ENCODE measurements at places on chromosomes 3 and 15.

GRCh38 chr15:42611532-42611931 lies 36.1 kb downstream of the STARD9 start:
- no peak for DNase-seq
- peaks cover 13% of the 10 kb centered on the region for H3K4me1 ChIP-seq
- H3K27me3 ChIP-seq: no peaks in the 10 kb centered on the region
- no peak overlapping the region for H3K27ac ChIP-seq

DNA sequence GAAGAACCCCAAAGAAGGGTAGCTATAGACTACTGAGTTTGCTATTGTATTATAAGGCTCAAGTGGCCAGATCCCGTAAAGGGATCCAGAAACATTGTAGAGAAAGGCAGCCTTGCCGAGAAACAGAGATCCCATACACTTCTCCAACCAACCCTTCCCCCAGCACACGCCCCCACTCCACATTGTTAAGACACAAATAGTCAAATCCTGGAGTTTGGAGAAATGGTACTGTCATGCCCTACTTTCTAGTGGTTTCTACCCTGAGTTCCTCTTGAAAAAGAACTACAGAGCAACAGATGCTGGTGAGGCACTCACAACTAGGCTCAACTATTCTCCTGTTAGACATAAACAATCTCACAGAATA lies 33.2 kb downstream of the B4GALT4 start:
- H3K36me3 ChIP-seq: peaks cover 35% of the 10 kb centered on the region
- H3K4me3 ChIP-seq: no peak overlapping the region
- DNase-seq: no peak
- H3K27me3 ChIP-seq: no peaks in the 10 kb centered on the region
- no peaks in the 10 kb centered on the region for H3K4me1 ChIP-seq
- H3K27ac ChIP-seq: no peak overlapping the region

DNA sequence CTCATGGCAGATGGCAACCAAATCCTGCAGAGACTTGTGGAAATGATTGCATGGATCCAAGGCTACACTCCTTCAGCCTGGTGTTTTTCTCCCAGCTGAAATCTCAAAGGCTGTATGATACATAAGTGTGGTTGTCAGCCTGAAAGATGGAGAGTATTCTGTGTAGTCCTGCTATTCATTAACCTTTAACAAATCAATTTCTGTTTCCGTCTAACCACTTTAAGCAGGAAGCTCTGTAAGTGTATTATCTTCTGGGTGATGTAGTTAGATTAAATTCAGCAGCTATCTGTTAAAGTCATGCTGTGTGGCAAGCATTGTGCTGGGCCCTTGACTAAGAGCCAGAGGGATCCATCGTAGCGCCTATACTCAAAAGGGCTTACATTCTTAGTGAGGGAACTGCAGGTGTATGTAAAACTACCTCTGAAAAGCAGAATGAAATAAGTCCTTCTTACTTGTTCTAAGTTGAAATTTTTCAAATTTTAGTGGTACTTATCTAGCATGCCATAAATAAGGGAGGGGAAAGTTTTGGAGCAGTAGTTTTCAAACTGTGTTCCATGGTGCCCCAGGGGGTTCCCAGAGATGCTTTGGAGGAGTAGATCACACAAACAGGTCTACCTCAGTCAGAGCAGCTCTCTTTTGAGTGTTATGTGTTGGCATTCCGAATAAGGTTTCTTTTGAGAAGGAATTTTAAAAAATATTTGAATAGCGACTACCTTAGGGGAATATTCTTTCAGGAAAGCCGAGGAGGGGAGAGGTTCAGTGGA lies 28.9 kb downstream of the HACD3 start:
- no peak for DNase-seq
- no peaks in the 10 kb centered on the region for H3K4me1 ChIP-seq
- peaks cover 47% of the 10 kb centered on the region for H3K36me3 ChIP-seq
- no peak overlapping the region for H3K27ac ChIP-seq
- no peaks in the 10 kb centered on the region for H3K27me3 ChIP-seq
- H3K4me3 ChIP-seq: no peak overlapping the region

- DNase-seq: no peak
- H3K27ac ChIP-seq: no peak overlapping the region
- no peaks in the 10 kb centered on the region for H3K27me3 ChIP-seq
- H3K4me1 ChIP-seq: peaks cover 1% of the 10 kb centered on the region
- no peak overlapping the region for H3K4me3 ChIP-seq
These were observed 87.3 kb downstream of the PGPEP1L start for GRCh38 chr15:98920091-98920880.

DNA sequence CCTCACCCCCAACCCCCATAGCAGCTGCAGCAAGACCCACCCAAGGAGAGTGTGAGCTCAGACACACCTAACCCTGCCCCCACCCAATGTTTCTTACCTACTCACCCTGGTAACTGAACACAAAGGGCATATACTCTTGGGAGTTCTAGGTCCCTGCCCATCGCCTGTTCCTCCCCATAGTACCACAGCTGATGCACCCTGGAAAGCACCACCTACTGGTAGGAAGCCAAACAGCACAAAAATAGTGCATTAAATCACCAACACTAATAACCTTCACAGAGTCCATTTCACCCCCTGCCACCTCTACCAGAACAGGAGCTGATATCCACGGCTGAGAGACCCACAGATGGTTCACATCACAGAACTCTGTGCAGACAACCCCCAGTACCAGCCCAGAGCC lies 245.2 kb downstream of the EFHB start:
- no peaks in the 10 kb centered on the region for H3K27me3 ChIP-seq
- H3K4me3 ChIP-seq: no peak overlapping the region
- peaks cover 14% of the 10 kb centered on the region for H3K36me3 ChIP-seq
- DNase-seq: no peak
- H3K27ac ChIP-seq: no peak overlapping the region

DNA sequence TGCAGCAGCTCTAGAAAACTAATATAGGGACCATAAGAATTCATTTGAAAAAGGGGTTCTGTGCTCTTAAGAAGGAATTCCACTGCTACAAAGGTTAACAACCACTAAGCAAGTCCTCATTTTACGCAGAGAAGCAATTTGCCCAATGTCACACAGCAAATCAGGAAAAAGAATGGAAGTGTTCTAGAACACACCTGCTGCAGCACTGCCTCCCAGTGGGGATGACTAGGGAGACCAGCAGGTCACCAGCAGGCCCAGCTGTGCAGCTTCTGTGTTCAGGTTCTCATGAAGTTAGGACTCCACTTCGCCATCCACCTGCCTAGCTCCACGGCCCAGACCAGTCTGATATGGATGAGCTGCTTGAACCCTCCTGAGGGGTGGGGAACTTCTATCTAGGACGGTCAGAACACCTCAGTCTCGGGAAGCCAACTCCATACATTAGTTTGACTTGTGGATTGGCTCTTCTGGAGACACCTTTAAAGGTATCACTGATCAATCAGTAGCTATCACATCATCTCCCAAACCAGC lies 18.6 kb downstream of the POMGNT2 start:
- H3K27me3 ChIP-seq: peaks cover 2% of the 10 kb centered on the region
- DNase-seq: no peak
- H3K36me3 ChIP-seq: peaks cover 17% of the 10 kb centered on the region

DNA sequence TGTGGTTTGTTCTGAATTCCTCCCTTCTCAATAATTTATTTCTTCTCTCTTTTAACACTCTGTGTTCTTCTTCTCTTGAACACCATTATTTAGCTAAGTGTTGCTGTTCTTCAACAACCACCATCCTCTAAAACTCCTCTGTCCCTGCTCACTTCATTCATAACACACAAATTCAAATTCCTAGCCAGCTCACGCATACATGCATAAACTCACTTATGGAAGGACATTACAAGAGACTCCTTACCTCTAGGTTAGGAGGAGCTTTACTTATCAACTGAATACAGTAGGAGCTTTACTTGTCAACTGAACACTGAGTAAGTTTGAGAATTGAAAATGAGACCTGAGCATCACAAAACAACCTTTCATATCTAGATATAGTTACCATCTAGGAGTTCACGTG lies 23.6 kb downstream of the MME start:
- peaks cover 1% of the 10 kb centered on the region for H3K27me3 ChIP-seq
- no peaks in the 10 kb centered on the region for H3K36me3 ChIP-seq
- no peak for DNase-seq
- no peak overlapping the region for H3K4me3 ChIP-seq
- no peak overlapping the region for H3K27ac ChIP-seq

DNA sequence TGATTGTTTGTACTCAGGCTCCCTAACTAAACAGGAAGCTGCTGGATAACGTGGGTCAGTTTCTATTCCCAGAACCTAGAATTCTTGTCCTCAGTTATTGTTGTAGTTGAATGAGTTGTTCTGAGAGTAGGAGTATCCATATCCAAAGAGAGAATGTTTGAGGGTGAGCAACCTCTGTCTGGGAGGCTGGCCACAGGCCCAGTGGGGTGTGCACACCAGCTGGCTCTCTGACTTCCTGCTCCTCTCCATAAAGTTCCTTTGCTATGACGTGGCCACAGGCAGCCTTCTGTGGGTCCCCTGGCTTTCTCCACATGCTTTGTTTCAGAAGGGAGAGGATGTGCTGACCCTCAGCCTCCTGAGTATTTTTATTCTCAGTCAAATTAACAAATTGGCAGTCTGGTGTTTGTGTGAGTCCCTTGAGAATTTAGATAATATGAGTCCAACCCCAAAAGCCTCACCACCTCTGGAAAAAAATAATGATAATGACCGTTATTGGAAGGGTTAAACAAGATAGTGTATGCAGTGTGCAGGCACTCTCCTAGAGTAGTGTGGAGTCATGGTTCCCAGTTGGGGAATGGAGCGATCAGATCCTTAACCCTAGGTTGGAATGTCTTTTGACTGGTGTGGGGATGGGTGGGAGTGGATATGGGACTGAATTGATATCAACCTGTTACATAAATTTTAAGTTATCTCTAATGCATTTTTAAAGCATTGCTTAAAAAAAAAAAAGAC lies 47.6 kb upstream of the MED12L start:
- no peak overlapping the region for H3K4me3 ChIP-seq
- no peaks in the 10 kb centered on the region for H3K4me1 ChIP-seq
- DNase-seq: no peak
- H3K27me3 ChIP-seq: peaks cover 2% of the 10 kb centered on the region

DNA sequence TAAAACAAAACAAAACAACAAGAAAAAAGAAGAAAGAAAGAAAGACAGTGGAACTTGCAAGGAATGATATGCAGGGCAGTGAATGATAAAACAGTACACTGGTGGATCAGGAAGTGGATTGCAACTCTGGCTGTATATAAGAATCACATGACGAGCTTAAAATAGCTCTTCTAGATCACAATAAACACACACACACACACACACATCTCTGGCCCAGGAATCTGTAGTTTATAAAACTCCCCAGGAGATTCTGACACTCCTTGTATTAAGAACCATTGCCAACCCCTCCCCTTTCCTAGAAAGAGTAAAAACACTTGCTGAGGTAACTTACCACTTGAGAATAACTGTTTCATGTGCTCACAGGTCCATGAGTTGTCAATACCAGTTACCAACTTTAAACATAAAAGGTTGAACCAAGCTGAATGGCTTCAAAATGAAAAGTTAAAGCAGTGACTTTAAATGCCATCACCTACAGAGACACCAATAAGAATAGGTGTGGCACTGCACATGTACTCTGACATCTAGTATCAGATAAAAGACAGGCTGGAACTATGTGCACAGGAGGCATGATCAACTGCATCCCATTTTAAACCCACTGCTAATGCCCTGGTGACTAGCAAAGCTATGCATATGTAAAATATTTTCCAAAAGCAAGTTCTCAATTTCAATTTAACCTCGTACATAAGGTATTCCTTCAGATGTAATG lies 3.9 kb downstream of the CPOX start:
- no peak overlapping the region for H3K4me3 ChIP-seq
- no peak for DNase-seq
- H3K36me3 ChIP-seq: peaks cover 4% of the 10 kb centered on the region
- peaks cover 24% of the 10 kb centered on the region for H3K4me1 ChIP-seq
- H3K27me3 ChIP-seq: no peaks in the 10 kb centered on the region

- no peak overlapping the region for H3K27ac ChIP-seq
- peaks cover 27% of the 10 kb centered on the region for H3K36me3 ChIP-seq
These were observed 101.2 kb upstream of the MEX3B start for GRCh38 chr15:82146990-82147461.

DNA sequence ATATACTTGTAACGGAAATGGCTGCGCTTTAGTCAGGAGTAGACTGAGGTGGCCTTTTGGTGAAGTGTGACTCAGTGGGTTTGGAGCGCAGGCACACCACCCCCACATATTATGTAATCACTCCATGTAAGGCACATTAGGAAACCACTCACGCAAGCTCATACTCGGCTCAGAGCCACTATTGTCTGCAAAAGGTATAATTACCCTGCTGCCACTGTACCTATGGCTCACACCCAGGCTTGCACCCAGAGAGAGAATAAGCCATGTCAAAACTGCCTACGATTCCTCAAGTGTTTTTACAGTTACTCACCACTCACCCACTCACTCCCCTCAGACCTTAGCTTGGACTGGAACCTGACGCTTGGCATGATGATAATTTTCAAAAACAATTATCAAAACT lies 611.9 kb upstream of the CCDC54 start:
- H3K36me3 ChIP-seq: no peaks in the 10 kb centered on the region
- DNase-seq: no peak
- no peaks in the 10 kb centered on the region for H3K27me3 ChIP-seq
- no peak overlapping the region for H3K4me3 ChIP-seq
- H3K27ac ChIP-seq: no peak overlapping the region

- peaks cover 6% of the 10 kb centered on the region for H3K36me3 ChIP-seq
- peak overlapping the region; percentile 2 for H3K27ac ChIP-seq
- H3K27me3 ChIP-seq: no peaks in the 10 kb centered on the region
- no peak overlapping the region for H3K4me3 ChIP-seq
- H3K4me1 ChIP-seq: peaks cover 55% of the 10 kb centered on the region
These were observed 6.8 kb downstream of the LPP start for GRCh38 chr3:188160751-188161150.

DNA sequence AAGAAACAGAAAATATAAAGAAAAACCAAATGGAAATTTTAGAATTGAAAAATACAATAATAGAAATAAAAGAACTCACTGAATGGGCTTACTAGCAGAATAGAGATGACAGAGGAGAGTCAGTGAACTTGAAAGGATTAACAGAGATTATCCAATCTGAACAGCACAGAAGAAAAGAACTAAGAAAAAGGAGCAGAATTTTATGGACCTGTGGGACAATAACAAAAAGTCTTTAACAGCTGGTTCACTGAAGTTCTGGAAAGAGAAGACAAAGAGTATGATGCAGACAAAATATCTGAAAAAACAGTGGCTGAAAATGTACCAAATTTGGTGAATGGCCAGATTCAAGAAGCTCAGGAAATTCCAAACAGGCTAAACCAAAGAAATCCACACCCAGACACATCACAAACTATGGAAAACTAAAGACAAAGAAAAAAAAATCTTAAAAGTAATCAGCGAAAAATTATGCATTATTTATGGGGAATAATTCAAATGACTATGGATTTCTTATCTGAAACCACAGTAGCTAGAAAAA lies 9.7 kb upstream of the GNB5 start:
- no peak for DNase-seq
- H3K36me3 ChIP-seq: peaks cover 11% of the 10 kb centered on the region

DNA sequence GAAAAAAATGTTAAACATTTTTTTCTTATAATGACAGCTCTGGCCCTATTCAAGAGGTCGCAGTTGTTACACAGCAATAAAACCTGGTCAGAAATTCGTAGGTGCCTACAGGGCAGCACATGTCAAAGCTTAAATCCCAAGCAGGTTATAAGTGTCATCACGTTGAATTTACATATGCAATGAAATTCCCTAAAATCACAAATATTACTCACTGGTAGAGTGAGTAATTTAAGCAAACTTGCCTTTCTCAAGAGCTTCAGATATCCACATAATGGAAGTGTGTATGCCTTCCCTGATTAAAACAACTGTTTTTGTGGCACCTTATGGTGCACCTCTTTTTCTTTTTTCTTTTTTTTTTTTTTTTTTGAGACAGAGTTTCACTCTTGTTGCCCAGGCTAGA lies 90.7 kb upstream of the FNDC3B start:
- no peak for DNase-seq
- no peak overlapping the region for H3K27ac ChIP-seq
- no peak overlapping the region for H3K4me3 ChIP-seq
- H3K36me3 ChIP-seq: no peaks in the 10 kb centered on the region
